PC-9 (cell line): ENCODE measurements at places on chromosomes 12 and 14. TPM values are rescaled to one million over a fixed set of nuclear protein-coding genes. Genes with fewer than 3 reads are reported as not detected.

Gene PLCZ1
- total RNA-seq: not detected in 2 replicates

Gene TAS2R31
- 3.1 and 3.5 TPM in 2 replicates for total RNA-seq

Gene NRL
- 1.2 and 2.3 TPM in 2 replicates for total RNA-seq

Gene GYS2
- total RNA-seq: not detected in 2 replicates

Gene HELB
- 8.2 and 10.0 TPM in 2 replicates for total RNA-seq

Gene EPS8
- 224 and 232 TPM in 2 replicates for total RNA-seq

Gene HOXC9
- 7.5 and 10.2 TPM in 2 replicates for total RNA-seq

Gene CLBA1
- 12.5 and 12.6 TPM in 2 replicates for total RNA-seq

Gene SLC22A17
- not detected in 2 replicates for total RNA-seq

Gene SRRM4
- total RNA-seq: not detected in 2 replicates

Gene ZBTB42
- 4.2 and 6.1 TPM in 2 replicates for total RNA-seq

Gene CCDC184
- not detected in 2 replicates for total RNA-seq

Gene ASPG
- 0.33 TPM in 1 of 2 replicates, not detected in the other for total RNA-seq

Gene TAS2R19
- 3.3 TPM in 2 replicates for total RNA-seq

Gene SDR9C7
- not detected in 2 replicates for total RNA-seq

Gene TTC6
- total RNA-seq: 4.7 and 5.2 TPM in 2 replicates

Gene CPSF2
- total RNA-seq: 17.0 and 23.0 TPM in 2 replicates

Gene GON7
- 6.4 and 9.3 TPM in 2 replicates for total RNA-seq

Gene SELPLG
- total RNA-seq: 0.35 and 0.96 TPM in 2 replicates

Gene HOXC10
- 1.1 and 1.4 TPM in 2 replicates for total RNA-seq

Gene MGP
- total RNA-seq: 79.8 and 89.3 TPM in 2 replicates

Gene CCDC197
- total RNA-seq: not detected in 2 replicates

Gene CCDC85C
- 21.2 and 24.8 TPM in 2 replicates for total RNA-seq

Gene UBC
- 748 and 783 TPM in 2 replicates for total RNA-seq

Gene VWF
- 0.48 and 0.88 TPM in 2 replicates for total RNA-seq

Gene CMA1
- not detected in 2 replicates for total RNA-seq

Gene AICDA
- not detected in 2 replicates for total RNA-seq

Gene TSPAN8
- 1.9 and 2.9 TPM in 2 replicates for total RNA-seq

Gene RDH12
- total RNA-seq: not detected in 2 replicates

Gene SERPINA9
- not detected in 2 replicates for total RNA-seq

Gene PPFIA2
- not detected in 2 replicates for total RNA-seq

Gene ARHGEF25
- total RNA-seq: 12.9 and 18.8 TPM in 2 replicates
